Activated CD4-positive, alpha-beta T cell treated with anti-CD3 and anti-CD28 coated beads, Interleukin-2, amount 50 U/mL, for 1 hour (primary cell): ENCODE measurements at places on chromosomes 13 and 19.

DNA sequence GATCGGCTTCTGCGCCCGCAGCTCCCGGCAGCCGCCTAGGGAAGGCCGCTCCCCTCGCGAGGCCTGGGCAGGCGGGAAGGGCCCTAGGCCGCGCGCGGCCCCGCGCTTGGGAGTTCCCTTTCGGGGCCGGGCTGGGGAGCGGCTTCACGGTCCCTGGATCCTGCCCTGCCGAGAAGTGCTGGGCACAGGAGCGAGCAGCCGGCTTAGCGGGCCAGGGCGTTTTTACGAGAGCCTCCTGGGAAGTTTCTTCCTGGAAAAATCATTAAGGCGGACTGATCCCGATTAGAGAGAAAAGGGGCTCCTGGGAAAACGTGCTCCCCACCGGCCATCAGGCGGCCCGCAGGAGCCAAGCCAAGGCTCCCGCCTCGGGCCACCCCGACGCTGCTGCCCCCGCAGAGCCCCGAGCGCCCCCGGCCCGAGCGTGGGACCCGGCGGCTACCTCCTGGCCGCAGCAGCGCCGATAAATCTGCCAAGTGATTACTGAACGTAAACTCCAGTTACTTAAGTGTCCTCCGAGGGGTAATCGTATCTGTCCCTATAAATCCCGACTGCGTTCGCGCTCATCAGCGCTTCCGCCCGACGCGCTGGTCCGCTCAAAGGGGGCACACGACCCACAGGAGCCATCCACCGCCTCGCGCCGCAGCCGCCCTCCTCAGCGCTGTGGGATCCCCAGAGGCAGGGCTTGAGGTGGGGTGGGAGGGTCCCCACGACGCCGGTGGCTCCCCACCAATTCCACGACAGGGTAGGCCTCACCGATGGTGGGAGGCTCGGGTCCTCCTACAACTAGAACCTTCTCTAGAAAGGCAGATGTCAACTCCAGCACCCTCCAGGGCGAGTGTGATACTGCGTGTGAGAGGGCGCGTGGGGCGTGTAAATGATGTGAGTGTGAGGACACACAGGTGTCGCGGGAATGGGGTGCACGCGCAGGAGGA lies 2.8 kb downstream of the ZIC5 start:
- DNase-seq: no peak

- no peak for DNase-seq
Observed at GRCh38 chr13:90070837-90071525, 1276.5 kb upstream of the MIR17HG start.

- no peak for DNase-seq
Observed at GRCh38 chr13:39374741-39375189, 228.2 kb downstream of the LHFPL6 start.

- DNase-seq: no peak
Observed at GRCh38 chr13:110635405-110636002, 20.2 kb downstream of the NAXD start.

GRCh38 chr19:54415901-54416673 lies 823 bp downstream of the TTYH1 start:
- DNase-seq: no peak

- no peak for DNase-seq
Observed at GRCh38 chr19:38692458-38693379, 45.3 kb downstream of the ACTN4 start.

GRCh38 chr13:95926231-95926630 lies 127.0 kb downstream of the UGGT2 start:
- DNase-seq: no peak

DNA sequence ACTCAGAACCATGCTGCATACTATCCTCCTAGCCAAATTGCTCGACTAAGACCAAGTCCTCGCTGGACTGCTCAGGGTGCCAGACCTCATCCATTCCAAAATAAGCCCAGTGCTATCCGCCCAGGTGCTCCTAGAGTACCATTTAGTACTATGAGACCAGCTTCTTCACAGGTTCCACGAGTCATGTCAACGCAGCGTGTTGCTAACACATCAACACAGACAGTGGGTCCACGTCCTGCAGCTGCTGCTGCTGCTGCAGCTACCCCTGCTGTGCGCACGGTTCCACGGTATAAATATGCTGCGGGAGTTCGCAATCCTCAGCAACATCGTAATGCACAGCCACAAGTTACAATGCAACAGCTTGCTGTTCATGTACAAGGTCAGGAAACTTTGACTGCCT lies 1.5 kb downstream of the PABPC3 start:
- DNase-seq: no peak
